Suprapubic skin (tissue), 4 donors: ENCODE measurements at places on chromosomes 16 and 17. TPM values are rescaled to one million over a fixed set of nuclear protein-coding genes. Genes with fewer than 3 reads are reported as not detected.

Gene NPIPB6
- 0.45 TPM for total RNA-seq

Gene RND2
- total RNA-seq, result 0.79 TPM

Gene KRTAP3-2
- total RNA-seq, result 42.6 TPM

Gene CA4
- 9.0 TPM for total RNA-seq

Gene ZNF423
- 1.9 TPM for total RNA-seq

Gene P3H4
- total RNA-seq, result 8.9 TPM

Gene PABPN1L
- total RNA-seq, result not detected

Gene TOX3
- 4.9 TPM for total RNA-seq

Gene NTN1
- total RNA-seq, result 3.1 TPM

Gene MT4
- 179 TPM for total RNA-seq

Gene ACE
- 6.3 TPM for total RNA-seq

Gene PIGQ
- total RNA-seq, result 54.6 TPM

Gene EVI2A
- 3.3 TPM for total RNA-seq

Gene CALCOCO2
- 133 TPM for total RNA-seq

Gene BTBD17
- not detected for total RNA-seq

Gene SLC16A6
- 5.1 TPM for total RNA-seq

Gene SALL1
- total RNA-seq, result 0.08 TPM

Gene NPW
- total RNA-seq, result not detected

Gene NR1D1
- 71.2 TPM for total RNA-seq

Gene VMO1
- total RNA-seq, result 1.5 TPM

Gene SLC16A11
- total RNA-seq, result 7.8 TPM

Gene TMEM220
- 4.5 TPM for total RNA-seq

Gene XYLT1
- total RNA-seq, result 30.6 TPM

Gene TM4SF5
- total RNA-seq, result not detected

Gene MAZ
- total RNA-seq, result 98.4 TPM

Gene TRPV3
- 45.4 TPM for total RNA-seq
